ENCODE measurements at places on chromosomes 3 and 15.

DNA sequence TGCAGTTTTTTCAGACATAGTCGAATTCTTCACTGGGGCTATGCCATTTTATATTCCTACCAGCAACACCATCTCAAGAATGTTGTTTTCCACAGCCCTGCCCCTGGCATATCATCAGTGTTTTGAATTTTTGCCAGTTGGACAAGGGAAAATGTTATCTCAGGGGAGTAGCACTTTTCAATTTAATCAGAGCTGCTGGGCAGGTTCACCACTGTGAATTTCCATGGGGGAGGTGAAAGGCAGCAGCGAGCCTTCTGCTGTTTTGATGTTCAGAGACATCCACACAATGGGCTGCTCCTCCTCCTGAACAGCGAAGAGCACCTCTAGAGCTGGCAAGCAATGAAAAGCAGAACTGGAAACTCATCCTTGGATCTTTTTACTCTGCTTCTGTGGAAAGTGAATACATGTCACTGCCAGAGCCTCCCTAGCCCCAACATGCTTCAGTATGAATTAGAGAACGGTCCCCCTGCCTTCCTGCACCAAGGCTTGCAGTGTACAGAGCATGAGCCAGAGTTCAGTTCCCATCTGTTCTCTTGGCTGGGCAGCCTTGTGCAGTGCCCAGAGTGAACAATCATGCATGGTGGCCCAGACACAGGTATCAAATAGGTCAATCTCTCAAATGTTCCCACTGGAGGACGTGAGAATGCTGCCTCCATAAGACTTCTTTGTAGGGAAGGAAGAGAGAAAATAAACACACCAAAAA is 56.1 kb upstream of the RAD18 start:
- DNase-seq: no peak

GRCh38 chr3:15578289-15578867 is 23.0 kb downstream of the HACL1 start:
- no peak for DNase-seq

- no peak for DNase-seq
Observed at GRCh38 chr15:40070608-40071218, 31.7 kb upstream of the SRP14 start.

- no peak for DNase-seq
Observed at GRCh38 chr3:178536211-178537079, at the start of gene KCNMB2. TSS of gene KCNMB2 (plus strand) at chr3:178536436.

DNA sequence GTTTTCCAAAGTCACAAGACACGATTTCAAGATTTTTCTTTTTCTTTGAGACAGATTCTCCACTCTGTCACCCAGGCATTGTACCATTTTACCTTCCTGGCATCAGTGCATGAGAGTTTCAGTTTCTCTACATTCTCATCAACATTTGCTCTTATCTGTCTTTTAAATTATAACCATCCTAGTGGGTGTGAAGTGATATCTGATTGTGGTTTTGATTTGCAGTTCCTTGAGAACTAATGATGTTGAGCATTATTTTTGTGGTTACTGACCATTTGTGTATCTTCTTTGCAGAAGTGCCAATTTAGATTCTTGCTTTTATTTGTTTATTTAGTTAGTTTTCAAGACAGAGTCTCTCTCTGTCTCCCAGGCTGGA is 41.2 kb downstream of the ADIPOQ start:
- DNase-seq: peak; percentile 58

DNA sequence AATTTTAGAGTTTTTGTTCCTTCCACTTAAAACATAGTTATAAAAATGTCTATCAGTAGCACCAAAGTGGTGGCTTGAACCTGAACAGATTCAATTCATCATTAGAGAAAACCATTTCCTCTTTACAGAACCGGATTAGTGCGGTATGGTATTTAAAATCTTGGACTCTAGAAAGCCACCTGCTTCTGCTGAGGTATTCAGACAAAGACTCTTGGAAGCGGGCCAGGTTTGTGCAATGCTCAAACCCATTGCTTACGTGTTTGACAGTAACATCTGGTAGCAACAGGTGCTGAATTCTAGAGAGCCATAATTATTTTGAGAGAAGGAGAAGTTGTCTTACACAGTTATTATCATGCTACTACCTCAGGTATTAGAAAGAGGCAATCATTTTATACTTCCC is 290.5 kb downstream of the NAALADL2 start:
- DNase-seq: no peak

DNA sequence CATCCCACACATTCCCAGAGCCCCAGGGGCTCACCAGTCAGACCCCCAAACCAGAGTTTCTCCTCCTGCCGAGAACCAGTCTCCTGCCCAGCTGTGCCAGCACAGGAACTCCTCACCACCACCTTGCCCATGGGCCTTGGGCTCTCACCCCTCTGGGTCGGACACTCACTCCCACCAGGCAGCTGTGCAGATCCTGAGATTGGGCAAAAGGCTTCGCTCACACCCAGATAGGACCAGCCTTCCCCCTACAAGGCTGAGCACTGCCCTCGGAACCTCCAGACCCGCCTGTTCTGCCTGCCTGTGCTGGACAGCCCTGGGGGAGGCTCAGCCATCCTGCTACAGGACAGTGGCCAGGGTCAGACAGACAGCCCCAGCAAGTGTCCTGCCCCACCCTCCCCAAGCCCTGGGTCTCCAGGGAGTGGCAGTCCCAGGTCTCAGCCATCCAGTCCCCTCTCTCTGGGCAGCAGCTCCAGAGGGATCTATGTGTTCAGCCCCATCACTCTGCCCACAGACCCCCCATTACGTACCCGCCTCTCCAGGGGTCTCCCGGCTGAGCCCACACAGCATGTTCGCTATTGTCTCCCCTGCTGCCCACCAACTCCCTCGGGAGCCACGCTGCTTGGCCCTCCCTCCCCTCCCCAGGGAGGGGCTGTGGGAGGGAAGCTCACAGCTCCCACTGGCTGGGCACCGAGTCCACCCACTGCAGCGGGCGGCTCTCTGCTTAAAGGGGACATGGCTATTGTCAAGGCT is at the start of gene GRIP2:
Gene GRIP2 (minus strand): TSS at position 601 of the 750 bp plus-strand sequence. CDS start 34 bp downstream, at position 567.
- no peak for DNase-seq

DNA sequence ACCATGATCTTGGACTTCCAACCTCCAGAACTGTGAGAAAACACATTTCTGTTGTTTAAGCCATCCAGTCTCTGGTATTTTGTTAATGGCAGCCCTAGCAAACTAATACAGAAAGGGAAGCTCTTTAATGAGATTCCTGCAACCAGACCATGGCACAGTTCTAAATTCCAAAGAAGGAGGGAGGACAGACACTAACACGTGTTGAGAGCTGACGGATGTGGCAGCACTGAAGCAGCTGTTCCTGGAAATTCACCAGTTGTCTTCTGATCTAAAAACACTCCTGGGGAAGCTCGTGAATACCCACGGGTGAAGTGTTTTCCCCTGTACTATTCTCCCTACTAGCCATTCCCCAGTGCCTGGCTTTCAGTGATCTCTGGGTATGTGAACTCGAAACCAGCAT is 56.7 kb downstream of the RPL22L1 start:
- DNase-seq: no peak

GRCh38 chr3:194971009-194971408 is 285.3 kb downstream of the FAM43A start:
- DNase-seq: no peak

GRCh38 chr3:63872135-63872924 is 8.7 kb downstream of the ATXN7 start:
- DNase-seq: no peak

GRCh38 chr3:28853830-28854229 is 427.0 kb upstream of the RBMS3 start:
- no peak for DNase-seq

GRCh38 chr3:124200407-124200806 is 208.5 kb upstream of the ROPN1 start:
- no peak for DNase-seq

DNA sequence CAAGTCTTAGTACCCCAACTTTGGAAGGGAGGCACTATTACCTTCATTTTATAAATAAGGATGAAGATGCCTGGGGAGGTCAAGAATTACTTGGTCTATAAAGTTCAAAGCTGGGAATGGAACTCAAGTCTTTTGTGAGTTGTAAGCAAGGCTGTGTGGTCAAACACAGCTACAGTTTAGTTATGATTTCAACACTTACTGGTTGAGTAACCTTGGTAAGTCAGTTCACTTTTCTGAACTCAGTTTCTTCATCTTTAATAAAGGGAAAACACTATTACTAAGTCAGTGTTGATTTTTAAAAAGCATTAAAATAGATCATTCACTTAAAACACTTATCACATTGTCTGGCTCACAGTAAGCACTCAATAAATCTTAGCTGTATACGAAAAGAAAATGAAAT is 200.4 kb upstream of the ADAMTS9 start:
- no peak for DNase-seq

- no peak for DNase-seq
Observed at GRCh38 chr3:79412537-79412936, 355.3 kb downstream of the ROBO1 start.

GRCh38 chr3:46763178-46763577 is 45.5 kb upstream of the PRSS50 start:
- DNase-seq: no peak

DNA sequence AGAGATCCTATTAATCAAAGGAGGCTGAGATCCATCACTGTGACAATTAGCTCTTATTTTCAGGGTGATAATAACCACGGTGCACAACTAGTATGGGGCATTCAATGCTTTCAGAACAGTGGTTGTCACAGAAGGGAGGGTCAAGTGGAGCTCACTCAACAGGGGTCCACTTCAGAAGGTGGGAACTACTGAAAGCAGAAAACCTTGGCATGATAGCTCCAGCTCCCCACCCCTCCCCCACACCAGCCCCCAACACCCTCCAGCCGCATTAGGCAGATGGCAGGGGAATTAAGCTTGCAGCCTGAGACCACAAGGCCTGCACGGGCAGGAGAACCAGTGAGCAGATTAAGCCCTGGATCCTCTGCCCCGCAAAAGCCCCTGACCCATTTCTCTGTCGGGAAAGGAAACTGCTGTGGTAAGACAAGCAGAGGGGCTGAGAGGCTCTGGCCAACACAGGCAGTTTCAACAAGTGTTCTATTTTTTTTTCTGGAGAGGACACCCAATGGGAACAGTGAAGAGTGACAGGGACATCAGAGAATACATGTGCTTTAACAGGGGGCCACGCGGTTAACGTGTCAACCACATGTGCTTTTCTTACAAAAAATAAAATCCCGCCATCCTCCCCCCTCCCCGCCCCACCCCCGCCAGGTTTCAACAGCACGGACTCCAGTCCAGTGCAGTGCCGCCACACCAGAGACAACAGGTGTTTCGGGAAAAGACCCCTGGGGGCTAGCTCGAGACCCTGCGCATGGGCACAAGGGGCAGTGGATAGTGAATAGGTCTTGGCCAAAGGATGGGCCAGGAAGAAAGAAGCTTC is 997 bp downstream of the FYCO1 start:
- DNase-seq: peak; percentile 34

GRCh38 chr3:46907271-46907670 is 29.8 kb downstream of the PTH1R start:
- no peak for DNase-seq

Data from T-helper 1 cell (primary cell).